Left ventricle myocardium inferior (tissue), 1 donor: ENCODE measurements at places on chromosomes 3 and 15. TPM values are rescaled to one million over a fixed set of nuclear protein-coding genes. Genes with fewer than 3 reads are reported as not detected.

CMSS1 gene
- 34.8 TPM for total RNA-seq

ZCWPW2 gene
- total RNA-seq = 2.2 TPM

DNA sequence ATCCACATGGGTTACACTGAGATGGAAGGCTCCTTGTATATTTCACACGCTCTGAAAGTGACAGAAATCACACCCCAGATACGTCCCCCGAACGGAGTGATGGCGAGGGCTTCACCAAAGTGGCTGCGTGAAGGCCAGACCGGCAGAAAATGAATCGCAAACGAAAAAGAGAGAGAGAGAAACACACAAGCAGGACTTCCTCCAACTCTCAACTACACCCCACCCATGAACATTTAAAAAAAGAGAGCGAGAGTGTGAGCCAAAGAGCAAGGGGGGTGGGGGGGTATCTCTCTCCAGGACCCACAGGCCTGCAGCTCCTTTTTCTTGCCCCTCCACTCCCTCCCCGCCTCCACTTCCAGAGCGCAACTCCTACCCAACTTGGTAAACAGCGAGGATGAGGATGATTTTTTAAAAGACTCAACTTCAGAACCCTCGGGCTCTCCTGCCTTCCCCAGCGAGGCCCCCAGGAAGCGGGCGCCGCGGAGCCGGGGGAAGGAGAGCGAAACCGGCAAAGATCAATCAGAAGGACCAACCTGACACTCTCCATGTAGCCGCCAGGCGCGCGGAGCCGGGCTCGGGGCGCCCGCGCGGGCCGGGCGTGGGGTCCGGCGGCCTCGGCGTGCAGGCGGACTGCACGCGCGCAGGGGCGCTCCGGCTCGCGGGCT lies 519.1 kb downstream of the FOXP1 start:
- H3K4me1 ChIP-seq = peaks cover 86% of the 10 kb centered on the region
- no peak for DNase-seq
- H3K27ac ChIP-seq = peak overlapping the region; percentile 96
- no peaks in the 10 kb centered on the region for H3K36me3 ChIP-seq
- peak overlapping the region; percentile 77 for H3K4me3 ChIP-seq
- H3K27me3 ChIP-seq = no peaks in the 10 kb centered on the region

DNA sequence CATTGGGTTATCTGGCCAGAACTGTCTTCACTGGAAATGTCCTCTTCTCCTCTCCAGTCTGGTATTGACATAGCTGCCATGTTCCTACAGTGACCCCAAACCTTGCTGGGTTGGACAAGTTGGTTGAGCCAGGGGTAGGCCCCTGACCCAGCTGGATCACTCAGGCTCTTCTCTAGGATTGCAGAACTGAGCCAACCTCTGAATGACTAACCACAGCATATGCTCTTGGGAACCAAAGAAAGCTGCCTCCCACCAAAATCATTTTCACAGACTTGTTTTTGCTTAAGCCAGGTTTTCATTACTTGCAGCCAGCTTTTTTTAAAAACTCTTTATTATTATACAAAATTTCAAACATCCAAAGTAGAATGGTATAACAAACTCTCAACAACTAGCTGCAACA lies 41.4 kb downstream of the FSIP1 start:
- no peak overlapping the region for H3K27ac ChIP-seq
- H3K27me3 ChIP-seq = no peaks in the 10 kb centered on the region
- no peak overlapping the region for H3K4me3 ChIP-seq
- no peaks in the 10 kb centered on the region for H3K36me3 ChIP-seq
- peaks cover 12% of the 10 kb centered on the region for H3K4me1 ChIP-seq
- DNase-seq = no peak

DNA sequence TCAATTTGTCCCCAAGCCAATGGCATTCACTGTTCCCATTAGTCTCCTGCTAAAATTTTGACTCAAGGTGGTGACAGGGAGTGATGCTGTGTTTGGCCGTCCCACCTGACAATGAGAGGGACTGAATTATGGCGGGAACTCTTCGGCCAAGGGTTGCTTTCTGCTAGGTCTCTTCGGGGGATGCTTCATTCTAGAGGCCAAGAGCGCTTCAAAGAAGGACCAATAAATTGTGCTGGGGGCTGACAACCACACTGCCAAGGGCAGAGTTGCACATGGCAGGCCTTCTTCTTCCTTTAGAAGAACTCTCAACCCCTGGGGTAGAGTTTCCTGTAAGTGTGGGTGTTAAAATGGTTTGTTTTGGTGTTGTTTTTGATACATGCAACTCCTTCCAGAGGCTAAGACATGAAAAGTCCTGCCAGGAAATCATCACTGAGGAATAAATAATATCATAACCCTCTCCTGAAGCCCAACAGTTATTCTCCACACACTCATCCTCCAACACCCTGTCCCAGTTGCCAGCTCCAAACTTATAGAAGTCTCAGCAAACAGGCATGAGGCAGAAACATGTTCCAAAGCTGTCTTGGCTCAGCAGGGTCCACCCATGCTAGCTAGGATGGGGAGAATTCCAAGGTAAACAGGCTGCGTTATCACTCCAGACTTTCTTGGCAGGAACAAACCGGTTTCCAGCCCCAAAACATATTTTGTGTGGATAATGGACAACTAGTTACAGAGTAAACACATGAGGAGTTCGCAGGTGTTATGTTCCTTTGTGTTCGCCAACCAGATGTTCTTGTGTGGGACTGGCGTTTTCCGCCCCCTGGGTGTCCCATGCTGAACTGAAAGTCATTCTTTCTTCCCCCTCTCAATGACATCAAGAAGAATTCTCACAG lies 396.7 kb upstream of the RGMA start:
- H3K36me3 ChIP-seq = no peaks in the 10 kb centered on the region
- H3K4me1 ChIP-seq = peaks cover 29% of the 10 kb centered on the region
- DNase-seq = peak; percentile 68
- H3K27me3 ChIP-seq = no peaks in the 10 kb centered on the region

GRCh38 chr15:83200162-83200561 lies 7.5 kb downstream of the HDGFL3 start:
- no peak overlapping the region for H3K27ac ChIP-seq
- H3K4me1 ChIP-seq = peaks cover 56% of the 10 kb centered on the region
- H3K4me3 ChIP-seq = no peak overlapping the region
- no peaks in the 10 kb centered on the region for H3K27me3 ChIP-seq
- no peak for DNase-seq
